AG04449 (cell line): ENCODE measurements at places on chromosomes 16 and 17.

DNA sequence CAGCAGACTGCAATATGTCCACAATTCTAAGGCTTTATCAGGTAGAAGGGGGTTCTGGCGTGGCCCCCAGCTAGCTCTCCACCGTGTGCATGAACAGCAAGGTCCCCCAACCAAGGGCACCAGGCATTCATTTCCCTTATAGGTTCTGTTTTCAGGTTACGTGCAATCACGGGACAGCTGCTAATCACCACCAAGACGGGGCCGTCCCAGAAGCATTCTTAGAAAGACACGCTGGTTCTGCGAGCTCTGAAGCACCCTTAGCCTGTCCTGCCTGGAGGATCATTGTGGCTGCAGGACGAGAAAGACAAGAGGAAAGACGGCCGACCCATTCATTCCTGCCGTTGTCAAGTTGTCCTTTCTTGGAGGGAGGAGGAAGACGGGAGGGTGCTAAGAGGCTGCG is 302.9 kb downstream of the SOX9 start:
- no peak for DNase-seq

DNA sequence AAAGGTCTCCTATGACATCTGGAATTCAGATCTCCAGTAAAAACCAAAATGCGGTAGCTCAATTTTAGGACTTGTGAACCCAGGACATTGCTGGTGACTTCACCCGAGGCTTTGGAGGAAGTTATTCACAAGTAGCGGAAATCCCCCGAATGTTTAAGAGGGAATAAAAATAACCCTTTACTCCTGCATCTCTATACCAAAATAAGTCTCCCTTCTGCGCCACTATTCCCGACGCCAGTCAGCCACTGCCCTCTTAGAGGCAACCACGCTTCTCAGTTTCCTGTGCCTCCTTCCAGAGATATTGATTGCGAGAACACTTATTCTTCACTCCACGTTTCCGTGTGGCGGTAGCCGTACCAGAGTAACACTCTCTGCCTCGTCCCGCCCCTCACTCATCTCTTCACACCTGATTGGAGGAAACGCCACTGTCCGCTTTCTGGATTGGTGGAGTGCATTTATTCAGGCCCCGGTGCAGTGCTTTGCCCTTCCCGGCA is 27.4 kb downstream of the EMP2 start:
- no peak for DNase-seq

GRCh38 chr16:2223942-2224486 is 623 bp downstream of the E4F1 start:
- DNase-seq: no peak

DNA sequence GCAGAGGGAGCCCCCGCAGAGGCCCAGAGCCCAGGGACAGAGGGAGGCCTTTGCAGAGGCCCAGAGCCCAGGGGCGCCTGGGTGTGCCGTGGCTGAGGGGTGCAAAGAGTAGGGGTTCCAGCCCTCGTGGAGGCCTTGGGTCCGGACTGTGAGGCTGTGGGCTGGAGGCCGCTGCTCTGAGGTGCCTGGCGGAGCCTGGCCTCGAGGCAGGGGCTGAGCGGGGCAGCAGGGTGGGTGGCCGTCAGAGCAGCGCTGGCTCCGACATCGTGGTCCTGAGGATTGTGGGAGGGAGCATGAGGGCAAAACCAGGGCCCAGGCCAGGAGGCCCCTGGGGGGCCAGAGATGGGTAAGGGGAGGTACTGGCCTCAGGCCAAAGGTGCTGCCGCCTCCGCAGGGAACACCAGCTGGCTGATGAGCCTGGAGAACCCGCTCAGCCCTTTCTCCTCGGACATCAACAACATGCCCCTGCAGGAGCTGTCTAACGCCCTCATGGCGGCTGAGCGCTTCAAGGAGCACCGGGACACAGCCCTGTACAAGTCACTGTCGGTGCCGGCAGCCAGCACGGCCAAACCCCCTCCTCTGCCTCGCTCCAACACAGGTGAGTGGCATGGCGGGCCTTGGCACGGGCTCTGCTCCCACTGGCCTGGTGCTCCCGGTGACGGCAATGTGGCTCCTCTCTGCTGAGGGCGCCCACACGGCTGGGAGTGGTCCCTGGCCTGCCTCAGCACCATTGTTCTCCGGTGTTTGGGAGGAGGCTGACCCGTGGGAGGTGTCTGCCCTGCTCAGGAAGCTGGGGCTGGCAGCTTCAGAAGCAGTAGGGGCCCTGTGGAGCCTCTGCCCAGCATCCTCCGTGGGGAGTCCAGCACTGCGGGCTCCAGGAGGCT is 33.7 kb downstream of the TSC2 start:
- DNase-seq: no peak

DNA sequence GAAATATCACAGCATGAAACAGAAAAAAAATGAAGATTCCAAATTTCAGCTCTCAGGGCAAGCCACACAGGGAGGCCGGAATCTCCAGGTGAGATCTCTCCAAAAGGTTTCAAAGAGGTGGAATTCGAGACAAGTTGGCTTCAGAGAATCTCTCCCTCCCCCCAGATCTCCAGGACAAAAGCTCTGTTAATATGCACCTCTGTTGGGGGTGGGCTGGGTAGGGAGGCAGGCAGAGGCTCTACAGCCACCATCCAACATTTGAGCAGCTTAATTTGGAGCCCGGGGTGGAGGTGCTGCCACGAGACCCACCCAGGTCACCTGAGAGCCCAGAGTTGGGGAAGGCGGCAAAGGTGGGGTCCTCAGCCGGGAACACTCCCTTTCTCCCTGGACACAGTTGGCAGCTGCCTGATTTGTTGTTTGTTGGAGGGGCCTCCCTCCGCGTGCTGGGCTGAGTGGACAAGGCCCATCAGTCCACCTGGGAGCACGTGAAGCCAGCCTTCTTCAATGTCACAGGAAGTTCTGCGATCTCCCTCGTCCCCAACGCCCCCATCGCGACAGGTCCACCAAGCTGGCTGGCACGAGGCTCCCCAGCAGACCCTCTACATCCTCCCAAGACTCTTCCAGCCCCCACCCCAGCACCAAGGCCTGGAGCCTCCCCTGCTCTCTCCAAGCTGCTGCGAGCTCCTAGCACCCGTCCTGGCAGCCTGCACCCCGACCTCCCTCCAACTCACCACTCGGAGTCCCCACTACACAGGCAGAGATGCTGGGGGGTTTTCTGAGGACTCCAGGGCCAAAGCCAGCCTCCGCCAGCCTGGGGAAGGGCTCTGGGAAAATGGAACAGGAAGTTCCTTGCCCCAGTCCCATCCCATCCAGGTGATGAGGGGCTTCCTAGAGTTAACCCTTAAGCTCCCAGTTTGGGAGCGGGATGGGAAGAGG is at the start of gene ZSCAN10:
TSS of gene ZSCAN10 (minus strand) at position 836 of the 936 bp plus-strand sequence. CDS start 6,357 bp downstream, outside the sequence.
- DNase-seq: no peak
